Amniotic epithelial cell (primary cell): ENCODE measurements at places on chromosomes 5 and 9.
A peak's percentile ranks its signal among the peaks of the same experiment; 100 is the strongest.

DNA sequence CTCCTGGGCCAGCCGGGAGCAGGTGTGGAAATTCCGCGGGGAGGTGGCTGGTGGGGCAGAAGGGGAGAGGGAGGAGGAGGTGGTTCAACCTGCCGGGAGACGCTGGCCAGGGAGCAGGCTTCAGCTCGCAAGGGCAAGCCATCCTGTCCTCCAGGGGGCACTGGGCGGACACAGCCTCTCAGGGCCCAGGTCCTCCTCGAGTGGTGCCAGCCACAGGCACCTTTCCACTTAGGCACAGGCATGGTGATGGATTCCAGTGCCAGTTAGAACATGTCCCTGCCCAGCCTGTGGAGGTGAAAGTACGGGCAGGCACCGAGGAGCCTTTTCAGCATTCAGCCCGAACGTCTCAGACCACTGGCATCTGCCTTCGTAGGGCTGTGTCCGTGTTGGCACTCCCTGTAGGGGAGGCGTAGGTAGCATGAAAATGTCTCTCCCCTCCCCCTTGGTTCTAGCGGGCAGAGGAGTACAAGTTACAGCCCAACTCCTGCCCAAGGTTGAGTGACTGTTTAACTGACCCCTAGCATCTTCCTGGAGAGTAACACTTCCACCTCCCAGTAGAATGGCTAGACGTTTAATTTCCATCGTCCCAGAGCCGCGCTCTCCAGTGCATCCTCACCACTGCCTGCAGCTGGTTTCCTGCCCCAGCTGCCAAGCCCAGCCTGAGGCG is 48.9 kb downstream of the DAB2IP start:
- DNase-seq: no peak

DNA sequence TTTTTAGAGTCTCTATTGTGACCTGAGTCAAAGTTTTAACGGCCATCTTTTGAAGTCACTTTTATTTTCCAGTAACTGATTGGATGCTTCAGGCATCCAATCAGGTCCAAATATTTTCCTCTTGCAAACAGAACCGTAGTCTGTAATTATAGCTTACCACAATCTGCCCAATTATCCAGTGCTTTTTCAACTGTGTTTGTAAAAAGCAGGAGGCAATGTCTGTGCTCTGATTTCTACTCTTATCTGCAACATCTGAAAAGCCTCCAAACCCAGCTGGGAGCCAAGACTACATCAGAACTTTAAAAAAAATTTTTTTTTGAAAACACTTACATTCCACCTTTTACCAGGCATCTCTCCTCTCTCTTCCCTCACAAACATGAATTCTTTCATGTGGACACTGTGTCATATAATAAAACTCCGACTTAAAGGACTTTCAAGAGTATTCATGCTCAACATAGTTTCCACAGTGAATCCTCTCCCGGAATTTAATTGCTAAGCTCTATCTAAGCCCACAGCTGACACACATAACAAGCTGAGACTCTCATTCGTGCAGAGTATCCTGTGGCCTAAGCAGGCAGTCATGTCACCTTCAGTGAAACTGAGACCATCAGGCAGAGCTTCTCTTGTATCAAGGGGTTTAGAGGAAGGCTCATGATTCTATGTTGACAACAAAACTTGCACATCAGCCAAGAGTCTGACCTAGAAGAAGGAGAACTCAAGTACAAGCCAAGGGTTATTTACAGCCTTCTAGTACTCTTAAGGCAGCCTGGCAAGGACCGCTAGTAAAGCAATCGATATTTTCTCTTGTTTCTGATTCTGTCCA is 272.7 kb downstream of the TLE1 start:
- peak; percentile 40 for DNase-seq

GRCh38 chr5:151357792-151358191 is 10.4 kb upstream of the SLC36A2 start:
- DNase-seq: peak; percentile 27

DNA sequence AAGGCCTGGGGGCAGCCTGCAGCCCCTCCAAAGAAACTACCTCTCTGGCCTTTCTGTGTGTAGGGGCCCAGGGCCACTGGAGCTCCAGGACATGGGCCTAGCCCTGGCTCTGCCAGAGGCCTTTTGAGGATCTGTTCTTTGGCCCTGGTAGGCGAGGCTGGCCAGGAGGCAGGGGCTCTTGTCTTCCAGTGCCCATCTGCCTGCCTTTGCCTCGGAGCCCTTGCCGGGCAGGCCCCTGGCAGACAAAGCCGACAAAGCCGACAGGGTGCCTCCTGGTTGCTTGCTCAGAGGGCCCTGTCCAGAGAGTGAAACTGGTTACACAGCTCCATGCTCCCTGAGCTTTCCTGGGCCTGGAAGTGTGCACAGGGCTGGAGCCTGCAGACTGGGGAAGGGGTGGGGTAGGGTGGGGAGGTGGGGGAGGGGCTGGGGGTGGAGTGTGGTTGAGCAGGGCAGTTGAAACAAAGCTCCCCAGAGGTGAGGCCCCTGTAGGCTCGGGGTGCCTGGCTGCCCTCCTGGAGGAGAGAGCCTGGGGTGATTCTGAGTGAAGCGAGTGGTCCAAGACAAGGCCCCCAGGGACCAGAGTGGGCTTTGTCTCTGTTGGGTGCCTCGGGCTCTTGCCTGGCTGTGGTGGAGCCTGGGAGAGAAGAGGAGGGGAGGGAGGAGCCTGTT is 29.3 kb downstream of the PTPA start:
- peak; percentile 46 for DNase-seq

GRCh38 chr5:123571927-123572326 is 60.0 kb downstream of the CSNK1G3 start:
- peak; percentile 18 for DNase-seq

DNA sequence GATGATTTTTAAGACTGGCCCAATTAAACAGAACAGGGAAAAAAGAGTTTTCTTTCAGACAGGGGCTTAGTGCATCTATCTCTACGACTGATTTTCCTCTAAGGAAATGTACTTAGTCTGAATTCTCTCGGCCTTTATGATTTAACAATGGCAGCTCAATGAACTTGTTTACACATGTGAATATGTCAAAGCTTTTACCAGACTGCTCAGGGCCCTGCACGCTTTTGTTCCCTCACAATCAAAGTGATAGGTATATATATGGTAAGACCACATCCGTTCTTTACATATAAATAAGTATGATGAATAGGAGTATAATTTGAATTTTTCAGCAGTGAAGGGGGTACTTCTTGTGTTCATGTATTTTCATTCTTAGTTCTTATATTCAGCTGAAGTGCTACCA is 27.6 kb downstream of the LEAP2 start:
- no peak for DNase-seq

- peak; percentile 50 for DNase-seq
Observed at GRCh38 chr5:110757118-110757729, 18.4 kb downstream of the SLC25A46 start.

DNA sequence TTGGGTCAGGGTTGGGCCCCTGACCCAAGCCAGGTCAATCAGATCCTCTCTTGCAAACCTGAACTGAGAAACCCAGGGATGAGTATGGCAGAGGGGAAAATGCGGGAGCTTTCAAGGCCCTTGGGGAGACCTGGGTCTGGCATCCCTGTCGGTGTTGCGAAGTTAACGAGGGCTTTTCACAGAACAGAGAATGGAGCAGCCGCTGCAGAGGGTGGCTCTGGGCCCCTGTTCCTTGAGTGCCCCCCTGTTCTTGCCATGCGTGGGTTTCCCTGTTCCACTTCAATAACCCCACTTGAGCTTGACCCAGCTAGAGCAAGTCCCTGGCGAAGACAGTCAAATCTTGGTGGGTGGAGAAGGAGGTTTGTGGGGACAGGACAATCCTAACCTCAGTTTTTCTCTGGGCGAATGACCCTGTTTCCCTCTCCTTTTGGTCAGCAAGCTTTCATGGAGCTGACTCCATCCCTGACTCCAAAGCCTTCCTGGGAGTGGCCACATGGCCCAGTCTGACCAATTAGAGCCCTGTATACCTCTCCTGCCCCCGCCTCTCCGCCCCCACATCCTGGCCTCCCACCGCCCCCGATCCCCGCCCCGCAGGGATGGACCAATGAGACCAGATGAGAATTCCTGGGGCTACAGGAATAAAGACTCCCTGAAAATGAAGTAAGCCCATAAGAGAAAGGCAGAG is 2.9 kb upstream of the VDAC1 start:
- peak; percentile 33 for DNase-seq

- peak; percentile 37 for DNase-seq
Observed at GRCh38 chr5:102762095-102762534, 7.0 kb downstream of the PAM start.

DNA sequence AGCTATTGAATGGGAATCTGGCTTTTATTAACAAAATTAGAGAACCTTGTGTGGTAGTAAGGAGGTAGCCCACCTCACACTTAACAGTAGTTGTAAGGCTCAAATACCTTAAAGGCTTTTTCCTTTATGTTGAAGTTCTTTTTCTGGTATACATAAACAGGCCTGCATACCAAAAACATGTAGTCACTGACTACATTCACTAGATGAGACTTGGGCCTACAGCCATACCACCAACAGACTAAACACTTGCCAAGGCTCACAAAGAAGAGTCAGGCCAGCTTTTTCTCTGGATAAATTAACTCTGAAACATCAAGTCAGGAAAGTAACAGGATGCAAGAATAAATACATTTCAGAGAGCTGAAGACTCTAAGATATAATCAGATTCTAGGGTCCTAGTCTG is 78.6 kb upstream of the MPDZ start:
- DNase-seq: peak; percentile 74

GRCh38 chr5:172727551-172727950 is 43.4 kb downstream of the DUSP1 start:
- no peak for DNase-seq

DNA sequence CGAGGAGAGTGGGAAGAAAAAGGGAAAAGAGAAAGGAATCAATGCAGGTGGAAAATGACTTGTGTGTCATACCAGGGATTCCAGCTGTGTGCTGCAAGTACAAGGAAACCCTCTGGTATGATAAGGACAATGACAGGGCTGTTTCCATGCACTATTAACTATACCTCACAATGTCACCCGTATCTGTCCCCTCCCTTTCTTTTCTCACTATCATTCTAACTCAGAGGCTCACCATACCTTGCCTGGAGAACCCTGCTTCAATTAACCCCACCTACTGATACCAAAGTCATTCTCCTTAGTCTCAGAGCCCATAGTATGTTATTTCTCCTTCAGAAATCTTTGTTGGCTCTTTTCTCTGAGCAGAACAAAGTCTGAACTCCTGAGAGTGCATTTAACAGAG is 236.2 kb upstream of the NREP start:
- no peak for DNase-seq

DNA sequence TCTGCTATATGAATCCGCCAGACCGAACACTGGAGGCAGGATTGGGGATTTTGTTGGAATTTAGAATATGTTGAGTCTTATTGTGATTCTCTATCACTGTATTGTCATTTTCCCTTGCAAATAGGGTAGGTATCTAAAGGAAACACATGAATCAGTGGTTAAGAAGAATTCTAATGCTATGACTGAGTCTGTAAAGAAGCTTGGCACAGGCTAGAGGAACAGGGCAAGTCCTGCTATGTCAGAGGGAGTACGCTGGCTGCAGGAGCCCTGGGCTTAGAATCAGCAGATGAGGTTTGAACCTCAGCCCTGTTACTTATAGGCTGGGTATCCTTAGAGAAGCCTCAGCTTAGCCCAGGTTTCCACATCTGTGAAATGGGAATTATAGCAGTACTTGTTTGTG is 198.1 kb downstream of the NR3C1 start:
- peak; percentile 92 for DNase-seq

GRCh38 chr9:110116543-110116885 is 91.4 kb downstream of the C9orf152 start:
- DNase-seq: peak; percentile 96

GRCh38 chr5:28548856-28549255 is 1510.5 kb upstream of the CDH9 start:
- DNase-seq: no peak

DNA sequence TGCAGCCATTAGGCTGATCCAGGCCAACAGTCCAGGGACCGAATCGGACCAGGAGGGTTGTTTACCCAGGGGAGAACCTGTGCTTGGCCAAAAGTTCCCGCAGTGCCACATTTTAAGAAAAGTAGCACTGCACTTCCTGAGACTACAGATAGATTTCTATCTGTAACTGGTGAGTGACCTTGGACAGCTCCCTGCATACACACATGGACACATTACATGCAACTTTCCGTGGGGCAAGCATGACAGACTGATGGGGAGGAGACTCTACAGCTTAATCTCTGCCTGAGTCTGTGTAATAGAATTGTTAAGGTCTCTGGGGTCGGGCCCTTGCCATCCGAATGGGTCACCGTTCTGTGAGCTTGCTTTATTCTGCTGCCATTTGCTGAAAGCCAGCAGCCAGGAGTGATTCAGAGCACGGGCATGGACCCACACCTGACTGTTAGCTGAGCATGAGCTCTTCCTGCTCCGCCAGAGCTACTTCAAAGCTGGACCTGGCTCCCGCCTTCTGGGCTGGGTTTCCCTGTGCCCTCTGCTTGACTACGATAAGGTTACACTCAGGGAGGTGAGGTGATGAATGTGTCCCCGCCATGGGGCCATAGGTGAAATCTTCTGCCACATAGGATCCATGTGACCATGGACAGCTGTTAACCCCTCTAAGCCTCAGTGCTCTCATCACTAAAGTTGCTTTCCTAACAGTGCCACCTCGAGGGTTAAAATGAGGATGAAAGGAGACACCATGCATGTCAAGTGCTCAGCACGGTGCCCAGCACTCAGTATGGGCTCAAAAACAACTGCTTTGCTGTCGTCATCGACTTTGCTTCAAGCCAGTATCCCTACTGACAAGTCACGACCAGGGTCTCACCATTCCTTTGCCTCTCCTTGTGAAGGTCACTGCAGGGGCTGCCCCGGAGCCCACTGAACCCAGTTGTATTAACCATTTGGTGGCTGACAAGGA is 200.0 kb downstream of the MELK start:
- peak; percentile 54 for DNase-seq

DNA sequence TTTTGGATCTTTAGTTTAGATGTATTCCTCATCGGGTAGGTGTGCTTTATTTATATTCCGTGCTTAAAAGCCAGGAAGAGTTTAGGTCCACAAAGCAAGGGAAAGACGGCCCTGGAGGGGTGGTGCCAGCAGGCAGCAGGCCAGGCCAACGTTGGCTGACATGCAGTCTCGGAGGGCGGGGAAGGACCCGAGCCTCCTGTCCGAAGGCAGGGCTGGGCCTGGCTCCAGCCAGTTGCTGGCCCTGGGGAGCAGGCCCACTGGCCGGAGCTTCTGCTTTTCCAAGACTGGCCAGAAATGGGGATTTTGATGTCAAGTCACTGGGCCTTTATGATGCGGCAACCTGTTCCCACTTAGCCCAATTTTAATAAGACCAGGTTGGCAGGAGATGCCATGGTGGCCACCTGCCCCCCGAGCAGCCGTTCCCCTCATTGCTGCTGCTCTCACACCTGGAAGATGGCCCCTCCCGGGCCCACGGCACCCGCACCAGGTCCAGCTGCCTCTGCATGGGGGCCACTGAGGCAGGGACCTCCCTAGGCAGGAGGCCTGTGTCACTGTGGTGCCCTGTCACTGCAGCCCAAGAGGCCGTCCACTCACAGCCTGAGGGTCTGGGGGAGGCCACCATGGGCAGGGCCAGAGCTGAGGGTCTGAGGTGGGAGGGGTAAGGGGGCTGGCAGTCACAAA is 23.2 kb downstream of the LPCAT1 start:
- no peak for DNase-seq

GRCh38 chr5:150137997-150138396 is 17.6 kb downstream of the PDGFRB start:
- DNase-seq: peak; percentile 31

- peak; percentile 97 for DNase-seq
Observed at GRCh38 chr9:91193087-91193657, 168.5 kb downstream of the AUH start.

GRCh38 chr5:171420431-171421241 is 1.2 kb downstream of the FGF18 start:
- peak; percentile 78 for DNase-seq

GRCh38 chr9:94029932-94030317 is 54.3 kb upstream of the PTPDC1 start:
- DNase-seq: no peak

GRCh38 chr5:150609843-150610584 is 30.4 kb upstream of the SYNPO start:
- no peak for DNase-seq

GRCh38 chr5:157203417-157203816 is 22.8 kb downstream of the ITK start:
- DNase-seq: no peak
